ENCODE measurements at places on chromosomes 5 and 9.

- no peak for DNase-seq
Measured at GRCh38 chr5:58317808-58318207, 142.1 kb downstream of the PLK2 start.

DNA sequence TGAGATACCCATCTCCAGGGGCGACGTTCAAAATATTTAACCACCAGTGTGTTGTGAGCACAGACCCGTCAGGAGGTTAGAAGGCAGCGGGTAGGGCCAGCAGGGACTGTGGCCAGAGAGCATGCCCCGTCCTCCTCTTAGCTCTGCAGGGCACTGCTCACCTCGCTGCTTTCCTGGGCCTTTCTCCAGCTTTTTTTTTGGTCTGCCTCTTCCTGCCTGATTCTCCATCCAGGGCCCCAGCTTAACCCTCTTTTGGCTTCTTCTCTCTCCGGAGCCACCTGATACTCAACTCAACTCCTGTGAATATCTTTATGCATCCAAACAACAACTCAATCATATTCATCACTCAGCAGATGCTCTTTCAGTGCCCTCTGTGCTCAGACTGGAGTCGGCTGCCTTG, 44.0 kb downstream of the TMOD1 start:
- no peak for DNase-seq

GRCh38 chr5:80964919-80965318, 4.8 kb downstream of the RASGRF2 start:
- DNase-seq: no peak

GRCh38 chr9:132390966-132391365, 15.7 kb downstream of the TTF1 start:
- no peak for DNase-seq

DNA sequence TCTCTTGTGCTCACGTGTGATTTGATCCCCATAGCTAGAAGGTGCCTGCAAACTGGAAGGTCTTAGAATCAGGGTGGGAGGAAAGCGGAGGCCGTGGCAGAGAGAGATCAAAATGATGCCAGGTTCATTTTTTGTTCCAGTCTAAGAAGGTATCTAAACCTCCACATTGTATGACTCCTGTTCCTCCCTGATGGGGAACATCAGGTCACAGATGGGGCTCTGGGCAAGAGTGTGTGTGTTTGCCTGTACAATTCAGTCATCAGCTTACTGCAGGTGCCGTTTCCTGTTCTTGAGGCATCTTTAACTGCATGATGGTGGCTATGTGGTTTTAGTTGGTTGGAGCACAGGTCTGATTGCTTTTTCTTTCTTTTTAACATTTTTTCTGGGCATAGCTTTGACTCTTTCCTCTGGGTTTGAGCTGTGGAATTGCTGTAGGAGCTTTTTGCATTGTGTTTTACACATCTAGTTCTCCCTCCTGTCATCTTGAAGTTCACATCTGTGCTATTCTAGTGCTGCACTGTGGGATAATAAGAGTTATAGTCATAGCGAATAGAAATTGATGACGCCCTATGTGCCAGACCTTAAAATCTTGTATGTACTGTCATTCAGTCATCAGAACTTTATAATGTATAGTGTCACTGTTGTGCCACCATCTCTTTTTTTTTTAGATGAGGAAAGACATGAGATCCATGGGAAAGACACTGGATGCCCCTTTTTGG, 30.8 kb downstream of the ARHGAP26 start:
- DNase-seq: no peak

DNA sequence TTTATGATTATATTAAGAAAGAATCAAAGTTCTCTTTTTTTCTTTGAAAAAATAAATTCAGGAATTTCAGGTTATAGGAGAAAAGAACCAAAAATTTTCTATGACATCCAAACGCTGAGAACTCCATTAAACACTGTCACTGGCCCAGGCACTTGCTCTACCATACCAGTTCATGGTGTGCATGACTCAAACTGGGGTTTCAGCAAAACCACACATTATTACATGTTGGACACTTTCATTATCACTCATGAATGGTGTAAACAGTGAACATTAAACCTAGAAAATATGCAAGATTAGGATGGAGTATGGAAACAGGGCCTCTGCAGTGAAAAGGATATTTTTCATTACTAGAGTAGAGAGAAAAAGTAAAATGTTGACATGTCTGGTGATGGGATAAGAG, 369.9 kb upstream of the FAM174A start:
- DNase-seq: no peak

DNA sequence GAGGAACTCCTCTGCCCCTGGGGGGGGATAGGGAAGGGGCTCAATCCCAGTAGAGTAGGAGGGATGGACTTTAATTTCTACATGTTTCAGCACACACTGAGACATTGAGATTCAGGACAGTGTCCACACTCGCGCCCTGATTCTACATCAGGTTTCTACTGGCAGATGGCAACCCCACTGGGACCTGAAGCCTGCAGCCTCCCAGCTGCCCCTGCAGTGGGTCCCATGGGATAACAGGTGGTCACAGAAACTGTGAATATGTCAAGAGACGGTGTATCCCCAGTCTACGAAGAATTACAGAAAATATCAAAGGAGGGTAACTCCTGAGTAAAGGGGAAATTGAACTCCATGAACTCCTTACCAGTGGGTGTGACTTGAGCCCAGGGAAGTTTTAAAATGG, 2.4 kb upstream of the TERT start:
- no peak for DNase-seq

DNA sequence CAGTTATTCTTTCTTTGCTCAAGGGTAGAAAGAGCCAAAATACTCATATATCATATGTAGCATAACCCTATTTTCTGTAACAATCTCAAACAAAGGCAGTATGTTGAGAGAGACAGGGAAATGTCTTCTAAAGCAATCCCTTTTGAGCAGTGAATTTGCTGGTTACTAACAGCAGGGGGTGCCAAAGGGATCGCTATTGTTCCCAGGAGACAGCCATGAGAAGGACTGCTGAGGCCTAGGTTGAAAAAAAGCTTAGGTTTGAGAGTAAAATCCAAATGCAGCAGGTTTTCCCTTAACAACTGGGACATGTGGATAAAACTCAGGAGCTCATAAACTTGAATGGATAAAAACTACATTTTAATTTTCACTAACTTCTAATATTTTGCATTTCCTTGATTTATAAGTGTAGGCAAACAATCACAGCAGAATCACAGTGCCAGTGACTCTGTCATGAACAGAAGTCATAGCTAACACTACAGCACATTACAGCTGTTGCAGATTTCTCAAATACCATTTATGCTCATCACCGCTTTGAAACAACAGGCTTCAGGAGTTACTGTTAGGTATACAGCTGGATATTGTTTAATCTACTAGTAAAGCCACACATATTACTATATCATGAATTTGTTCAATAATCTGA, 148.4 kb downstream of the MAPKAP1 start:
- peak; percentile 4 for DNase-seq

DNA sequence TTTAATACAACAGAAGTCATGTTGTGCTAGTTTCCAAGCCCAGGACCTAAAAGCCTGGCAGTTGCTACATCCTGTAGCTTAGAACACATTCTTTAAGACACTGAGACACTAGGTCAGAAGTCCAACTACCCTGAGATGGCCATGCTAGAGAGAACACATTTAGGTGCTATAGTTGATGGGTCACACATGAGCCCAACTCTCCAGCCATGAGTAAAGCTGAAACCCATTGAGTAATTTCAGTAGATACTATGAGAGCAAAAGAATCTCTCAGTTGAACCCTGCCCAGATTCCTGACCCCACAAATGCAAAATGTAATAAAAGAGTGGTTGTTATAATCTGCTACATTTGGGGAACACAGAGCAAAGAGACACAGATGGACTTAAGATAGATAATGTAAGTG, 164.4 kb downstream of the SEMA5A start:
- DNase-seq: no peak

GRCh38 chr5:50751064-50751657, 84.7 kb downstream of the PARP8 start:
- DNase-seq: peak; percentile 31

DNA sequence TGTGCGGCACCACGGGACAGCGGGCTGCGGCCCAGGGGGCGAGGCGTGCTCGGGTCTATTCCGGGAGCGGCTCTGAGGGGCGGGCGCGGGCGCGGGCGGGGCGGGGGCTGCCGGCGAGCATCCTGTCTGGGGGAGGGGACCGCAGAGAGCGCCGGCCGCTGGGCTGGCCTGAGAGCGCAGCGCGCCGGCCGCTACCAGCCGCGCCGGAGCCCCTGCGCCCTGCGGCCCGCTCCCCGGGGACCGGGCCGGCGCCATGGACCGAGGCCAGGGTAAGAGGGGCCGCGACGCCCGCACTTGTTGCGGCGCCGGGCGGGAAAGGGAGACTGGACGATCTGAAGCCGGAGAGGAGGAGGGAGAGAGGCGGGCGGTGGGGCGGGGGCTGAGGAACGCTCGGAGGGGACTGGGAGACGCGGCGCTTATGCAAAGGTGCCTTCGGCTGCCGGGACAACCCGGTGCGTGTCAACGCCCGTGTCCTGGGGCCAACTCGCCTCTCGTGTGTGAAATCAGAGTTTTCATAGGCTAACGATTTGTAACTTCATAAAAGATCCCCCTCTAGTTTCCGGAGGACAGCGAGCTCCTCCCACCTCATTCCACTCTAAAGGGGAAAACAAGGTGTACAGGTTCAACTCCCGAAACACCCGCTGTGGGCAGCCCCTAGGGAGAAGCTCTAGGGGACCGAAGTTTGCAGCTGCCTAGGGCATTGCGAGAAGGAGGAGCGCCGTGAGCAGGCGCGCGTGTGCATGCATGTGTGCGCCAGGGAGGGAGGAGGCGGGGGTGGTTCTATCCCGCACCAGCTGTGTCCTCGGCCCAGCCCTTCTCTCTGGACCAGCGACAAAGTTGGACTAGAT, at the start of gene AFAP1L1:
AFAP1L1 (plus strand) TSS at position 144 of the 848 bp plus-strand sequence; CDS start at position 254, 110 bp downstream.
- no peak for DNase-seq
